ENCODE measurements at places on chromosomes 5 and 9. TPM values are rescaled to one million over a fixed set of nuclear protein-coding genes. Genes with fewer than 3 reads are reported as not detected.

The IL9 gene
- total RNA-seq, result not detected

The ELOVL7 gene
- 8.8 TPM for total RNA-seq

The PCDHGB6 gene
- total RNA-seq, result 4.2 TPM

The TEK gene
- 1.7 TPM for total RNA-seq

The ACTBL2 gene
- total RNA-seq, result not detected

The FRMPD1 gene
- total RNA-seq, result not detected

The GLT6D1 gene
- not detected for total RNA-seq

The HTR1A gene
- not detected for total RNA-seq

The LEAP2 gene
- 0.30 TPM for total RNA-seq

All from esophagus squamous epithelium (tissue), 5 donors.